ENCODE measurements at places on chromosomes 2 and 18.

GRCh38 chr2:127410871-127411652 is 7.2 kb upstream of the PROC start:
- DNase-seq, result no peak

GRCh38 chr2:181306785-181307184 is 150.4 kb upstream of the ITGA4 start:
- no peak for DNase-seq

GRCh38 chr2:119478978-119479295 is 45.3 kb downstream of the SCTR start:
- no peak for DNase-seq

DNA sequence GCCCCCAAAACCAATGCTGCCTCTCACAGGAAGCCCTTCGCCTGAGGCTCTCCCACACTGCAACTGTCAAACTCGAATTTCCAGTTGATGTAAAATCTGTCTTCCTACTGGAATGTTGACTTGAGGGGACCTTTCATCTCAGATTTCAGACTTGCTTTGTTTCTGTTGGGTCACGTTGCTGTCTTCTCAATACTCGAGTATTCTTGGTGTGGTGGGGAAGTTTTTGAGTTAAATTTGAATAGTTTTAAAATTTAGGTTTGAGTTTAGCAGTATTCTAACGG is 50.8 kb downstream of the AGAP1 start:
- DNase-seq, result no peak

DNA sequence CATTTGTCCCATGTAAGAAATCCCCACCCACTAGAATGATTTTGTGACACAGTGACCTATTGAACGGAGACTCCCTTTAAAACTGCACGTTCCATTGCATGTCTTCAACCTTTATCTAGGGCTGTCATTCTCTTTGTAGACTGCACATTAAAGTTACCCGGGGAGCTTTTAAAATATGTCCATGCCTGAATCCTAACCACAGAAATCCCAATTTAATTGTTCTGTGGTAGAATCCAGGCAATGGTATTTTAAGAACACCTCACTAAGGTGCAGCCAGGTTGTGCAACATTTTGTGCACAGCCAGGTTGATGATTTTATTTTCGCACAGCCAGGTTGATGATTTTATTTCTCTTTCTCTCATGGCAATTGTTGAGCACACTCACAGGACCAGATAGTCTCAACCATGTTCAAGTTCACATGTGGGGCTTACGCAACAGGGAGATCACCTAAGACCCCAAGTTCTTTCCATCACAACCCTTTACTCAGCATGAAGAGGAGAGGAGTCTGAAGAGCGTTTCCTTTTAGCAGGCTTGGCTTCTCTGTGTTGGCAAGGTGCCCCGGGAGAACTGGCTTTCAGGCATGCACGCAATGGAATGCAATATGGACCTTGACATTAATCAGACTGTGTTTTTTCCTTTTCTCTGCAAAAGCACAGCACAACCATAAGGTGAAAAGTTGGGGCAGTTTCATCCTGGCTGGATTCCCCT is 467.3 kb upstream of the ETAA1 start:
- DNase-seq, result no peak

GRCh38 chr18:12895626-12896025 is 11.6 kb upstream of the PTPN2 start:
- DNase-seq, result no peak

GRCh38 chr18:12839526-12840196 is 44.4 kb downstream of the PTPN2 start:
- peak; percentile 46 for DNase-seq

GRCh38 chr2:166057370-166058164 is 70.3 kb downstream of the SCN1A start:
- no peak for DNase-seq

GRCh38 chr2:241609859-241610793 is 26.8 kb downstream of the THAP4 start:
- peak; percentile 88 for DNase-seq

GRCh38 chr2:238100049-238100820 is at the start of gene ESPNL:
ESPNL (plus strand) TSS chr2:238100340; CDS start chr2:238100420, 80 bp downstream.
- no peak for DNase-seq

DNA sequence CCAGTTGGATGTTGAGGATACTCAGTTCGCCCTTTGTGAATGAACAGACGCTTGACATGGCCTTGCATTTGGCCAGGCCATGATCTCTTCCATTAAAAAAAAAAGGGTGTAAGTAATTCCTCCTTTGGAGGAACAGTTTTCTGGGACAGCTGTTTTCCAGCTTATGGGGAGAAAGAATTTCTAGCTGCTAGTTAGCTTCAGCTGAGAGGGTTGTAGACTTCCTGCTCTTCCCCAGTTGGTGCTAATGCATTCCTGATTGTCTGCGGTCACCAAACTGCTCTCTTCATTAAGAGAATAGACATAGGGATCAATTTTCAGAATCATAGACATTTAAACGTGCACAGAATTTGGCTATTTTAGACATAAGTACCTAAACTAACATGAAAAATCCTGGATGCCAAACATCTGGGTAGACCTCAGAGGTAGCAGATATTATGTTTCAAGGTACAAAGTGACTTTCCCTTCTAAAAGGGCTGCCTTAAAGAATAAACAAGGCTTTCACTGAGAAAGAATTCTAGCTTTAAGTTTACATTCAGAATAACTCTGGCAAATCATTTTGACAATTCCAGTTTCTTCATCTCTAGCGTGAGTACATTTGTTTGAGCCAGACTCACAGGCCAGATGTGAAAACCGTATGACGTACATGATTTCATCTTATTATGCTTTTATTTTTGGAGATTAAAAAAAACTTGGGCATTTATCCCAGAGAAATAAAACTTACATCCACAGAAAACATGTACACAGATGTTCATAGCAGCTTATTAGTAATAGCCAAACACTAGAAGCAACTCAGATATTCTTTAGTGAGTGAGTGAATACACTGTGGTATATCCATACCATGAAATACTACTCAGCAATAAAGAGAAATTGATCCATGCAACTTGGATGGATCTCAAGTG is 71.2 kb downstream of the MAIP1 start:
- DNase-seq, result no peak

DNA sequence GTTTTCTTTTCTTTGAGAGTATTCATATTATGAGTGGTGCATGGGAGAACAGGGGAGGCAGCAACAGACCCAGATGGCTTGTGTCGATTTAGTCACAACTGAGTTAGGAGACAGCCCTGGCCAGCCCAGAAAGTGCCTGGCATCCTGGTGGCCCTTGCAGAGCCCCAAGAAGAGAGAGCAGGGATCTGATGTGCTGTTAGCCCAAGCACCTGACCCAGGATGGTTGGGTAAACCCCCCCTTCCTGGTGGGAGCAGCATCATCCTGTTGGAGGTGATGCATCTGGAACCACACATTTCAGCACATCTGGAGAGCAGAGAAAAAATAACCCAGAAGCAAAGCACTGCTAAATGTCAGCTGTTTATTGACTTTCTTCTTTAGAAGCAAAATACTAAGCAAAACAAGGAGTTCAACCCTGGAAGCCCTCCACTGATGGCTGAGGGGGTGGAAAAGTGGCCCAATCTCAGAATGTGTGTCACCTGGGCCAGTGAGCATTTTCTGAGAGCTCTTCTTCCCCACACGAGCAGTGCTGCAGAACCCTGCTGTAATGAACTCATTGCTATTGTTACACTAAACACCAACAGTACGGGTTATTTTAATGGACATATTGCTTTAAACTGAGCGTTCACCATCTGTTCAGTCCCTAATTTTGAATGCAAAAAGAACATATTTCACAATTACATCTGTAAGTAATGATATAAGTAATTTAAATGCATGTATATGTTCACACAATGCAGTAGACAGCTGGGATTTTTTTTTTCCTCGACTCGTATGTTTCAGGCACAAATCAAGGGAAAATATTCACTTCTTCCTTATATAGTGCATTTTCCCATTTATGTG is 100.6 kb upstream of the SMIM21 start:
- no peak for DNase-seq

- DNase-seq, result no peak
These were observed 6.9 kb downstream of the GPD2 start for GRCh38 chr2:156443089-156443488.

DNA sequence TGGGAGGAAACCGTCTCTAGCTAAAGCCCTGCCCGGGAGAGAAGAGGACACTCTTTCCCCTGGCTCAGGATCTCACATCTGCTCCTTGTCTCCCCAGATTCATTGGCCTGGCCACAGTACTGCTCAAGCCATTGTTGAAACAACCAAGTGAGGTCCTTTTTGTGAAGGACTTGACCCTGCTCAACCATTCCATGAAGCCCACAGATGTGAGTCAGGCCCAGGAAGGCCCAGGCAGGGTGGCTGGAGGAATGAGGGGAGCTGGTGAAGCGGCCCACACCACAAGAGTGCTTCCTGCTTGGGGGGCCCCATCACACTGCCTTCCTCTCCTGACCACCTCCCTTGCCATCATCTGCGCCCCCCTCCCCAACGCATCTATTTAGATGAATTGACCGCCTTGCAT is 5.1 kb downstream of the FER1L5 start:
- no peak for DNase-seq

DNA sequence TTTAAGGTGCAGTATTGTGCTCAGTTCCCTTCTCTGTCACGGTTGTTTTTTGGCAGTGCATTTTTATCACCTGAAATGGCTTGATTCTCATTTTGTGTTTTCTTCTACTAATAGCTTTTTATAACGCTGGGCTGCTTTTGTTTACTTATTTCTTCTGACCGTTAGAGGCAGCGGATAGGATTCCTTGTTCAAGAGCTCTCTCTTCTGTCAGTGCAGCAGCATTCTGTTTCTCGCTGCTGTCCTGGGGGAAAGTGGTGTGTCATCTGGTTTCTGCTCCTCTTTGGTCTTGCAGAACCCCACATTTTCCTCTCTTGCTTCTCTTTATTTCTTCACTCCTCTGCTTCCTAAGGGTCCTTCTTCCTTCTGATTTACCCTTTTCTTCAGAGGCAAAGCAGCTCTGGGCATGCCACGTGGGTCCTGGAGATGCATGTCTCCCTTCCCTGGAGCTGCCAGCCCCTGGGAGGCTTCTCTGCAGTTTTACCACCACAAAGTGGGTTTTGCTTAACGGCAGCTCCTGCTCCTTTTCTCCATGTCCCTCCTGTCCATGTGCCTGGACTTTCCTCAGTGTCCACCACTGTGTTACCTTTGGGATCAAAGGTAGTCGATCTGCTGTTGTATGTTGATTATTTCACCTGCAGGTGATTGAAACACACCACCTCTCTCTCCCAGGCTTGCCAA is 47.3 kb upstream of the SNTG2 start:
- DNase-seq, result no peak

Data from activated CD4-positive, alpha-beta T cell treated with anti-CD3 and anti-CD28 coated beads for 4 hours (primary cell).